ENCODE measurements at places on chromosomes 2 and 18.

DNA sequence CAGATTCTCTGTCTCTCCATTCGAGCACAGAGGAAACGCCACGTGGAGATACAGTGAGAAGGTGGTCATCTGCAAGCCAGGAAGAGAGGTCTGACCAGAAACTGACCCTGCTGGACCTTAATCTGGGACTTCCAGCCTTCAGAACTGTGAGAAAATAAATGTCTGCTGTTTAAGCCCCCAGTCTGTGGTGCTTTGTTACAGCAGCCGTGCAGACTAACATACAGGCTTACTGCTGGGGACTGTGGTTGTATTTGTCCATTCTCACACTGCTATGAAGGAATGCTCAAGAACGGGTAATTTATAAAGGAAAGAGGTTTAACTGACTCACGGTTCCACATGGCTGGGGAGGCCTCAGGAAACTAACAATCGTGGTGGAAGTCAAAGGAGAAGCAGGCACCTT is 432.7 kb downstream of the IRS1 start:
- DNase-seq = no peak

GRCh38 chr2:10447300-10447894 is 730 bp downstream of the ODC1 start:
- DNase-seq = no peak

- DNase-seq = no peak
These were observed 7.6 kb downstream of the GPATCH11 start for GRCh38 chr2:37091873-37092272.

- no peak for DNase-seq
These were observed 144.9 kb downstream of the ACTR3 start for GRCh38 chr2:114034742-114035141.

DNA sequence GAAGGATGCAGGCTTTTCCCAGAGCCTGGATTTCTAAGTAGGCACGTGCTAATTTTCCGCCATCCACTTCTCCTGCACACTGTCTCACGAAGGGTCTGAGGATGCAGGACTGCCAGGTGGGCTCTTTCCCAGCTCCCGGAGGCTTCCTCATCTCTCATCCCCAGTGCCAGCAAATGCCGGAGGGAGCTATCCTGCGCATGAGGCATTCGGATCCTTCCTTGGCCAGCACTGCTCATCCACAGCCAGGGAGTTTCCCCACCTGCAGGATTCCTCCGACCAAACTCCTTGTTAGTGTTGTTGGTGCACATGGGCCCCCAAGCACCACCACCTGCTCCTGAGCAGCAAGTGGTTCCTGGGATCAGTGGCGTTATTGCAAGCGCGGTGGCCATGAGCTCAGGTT is 5.0 kb downstream of the CNDP1 start:
- DNase-seq = no peak

- no peak for DNase-seq
These were observed 34.1 kb upstream of the SP3 start for GRCh38 chr2:173999272-173999671.

- no peak for DNase-seq
These were observed 102.0 kb downstream of the ZNF532 start for GRCh38 chr18:58966704-58967103.

DNA sequence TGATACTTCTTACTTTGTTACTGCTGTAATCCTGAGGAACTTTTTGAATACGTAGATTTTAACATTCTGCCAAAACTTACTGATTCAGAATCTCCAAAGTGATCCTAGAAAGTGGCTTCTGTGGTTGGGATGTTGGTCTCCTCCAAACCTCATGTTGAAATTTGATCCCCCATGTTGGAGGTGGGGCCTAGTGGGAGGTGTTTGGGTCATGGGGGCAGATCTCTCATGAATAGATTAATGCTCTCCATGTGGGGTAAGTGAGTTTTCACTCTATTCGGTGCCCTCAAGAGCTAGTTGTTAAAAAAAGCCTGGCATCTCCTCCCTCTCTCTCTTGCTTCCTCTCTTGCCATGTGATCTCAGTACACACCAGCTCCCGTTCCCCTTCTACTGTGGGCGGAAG is 329.9 kb downstream of the HRH4 start:
- DNase-seq = no peak

DNA sequence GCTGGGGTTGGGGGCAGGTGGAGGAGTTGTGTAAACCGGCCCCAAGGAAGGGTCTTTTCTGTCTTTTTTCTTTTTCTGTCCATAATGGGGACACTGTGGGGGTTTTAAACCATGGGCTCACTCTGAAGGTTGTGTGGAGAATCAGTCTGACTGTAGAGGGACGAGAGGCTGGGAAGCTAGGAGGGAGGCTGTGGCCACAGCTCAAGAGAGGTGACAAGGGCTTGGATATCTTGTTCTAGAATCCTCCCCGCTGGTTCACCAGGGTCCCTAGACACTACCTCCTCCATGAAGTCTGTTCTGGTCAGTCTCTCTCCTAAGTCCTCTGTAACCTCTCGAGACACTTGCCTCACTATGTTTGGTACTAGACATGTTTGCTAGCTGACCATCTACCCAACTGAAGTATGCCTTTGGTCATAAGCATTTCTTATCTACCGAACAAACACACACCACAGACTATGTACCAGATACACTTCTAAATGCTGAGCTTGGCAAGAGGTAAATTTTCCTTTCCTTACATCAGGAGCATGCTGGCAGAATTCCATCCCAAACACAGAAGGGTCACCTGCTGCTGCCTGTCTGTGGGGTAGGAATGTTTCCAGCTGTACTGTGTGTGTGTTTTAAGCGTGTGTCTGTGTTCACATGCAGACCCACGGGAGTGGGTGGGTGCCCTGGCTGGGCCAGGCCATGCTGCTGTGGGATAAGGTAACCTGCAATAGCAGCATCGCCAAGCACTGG is 69.6 kb upstream of the MGAT4A start:
- no peak for DNase-seq

GRCh38 chr2:133405252-133405651 is 163.0 kb downstream of the NCKAP5 start:
- DNase-seq = no peak

DNA sequence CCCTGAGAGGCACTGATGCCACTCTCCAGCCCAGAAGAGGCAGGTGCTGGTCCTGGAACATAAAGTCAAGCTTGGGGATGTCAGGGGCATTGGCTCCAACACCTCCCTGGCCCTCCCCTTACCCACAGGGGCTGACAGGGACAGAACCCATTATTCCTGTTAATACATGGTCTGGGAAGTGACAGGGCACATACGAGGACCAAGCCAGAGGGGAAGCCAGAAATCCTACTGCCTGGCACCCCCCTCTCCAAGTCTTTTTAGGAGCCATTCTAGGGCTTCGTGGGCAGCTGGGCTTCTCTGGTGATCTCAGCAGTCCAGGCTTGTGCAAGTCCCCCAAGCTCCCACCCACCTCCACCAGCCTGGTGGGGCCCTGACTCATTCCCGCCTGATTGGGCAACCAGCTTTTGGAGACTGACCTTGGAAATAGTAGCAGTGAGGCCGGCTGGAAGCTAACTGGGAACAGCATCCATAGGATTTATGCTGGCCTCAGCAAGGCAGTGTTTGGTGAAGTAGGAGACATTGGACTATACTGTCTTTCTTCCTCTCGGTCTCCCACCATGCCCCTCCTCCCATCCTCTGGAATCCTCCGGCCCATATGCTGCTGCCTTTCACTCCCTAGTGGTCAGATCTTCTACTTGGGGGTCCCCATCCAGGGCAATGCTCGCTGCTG is 86.4 kb upstream of the HK2 start:
- peak; percentile 83 for DNase-seq

DNA sequence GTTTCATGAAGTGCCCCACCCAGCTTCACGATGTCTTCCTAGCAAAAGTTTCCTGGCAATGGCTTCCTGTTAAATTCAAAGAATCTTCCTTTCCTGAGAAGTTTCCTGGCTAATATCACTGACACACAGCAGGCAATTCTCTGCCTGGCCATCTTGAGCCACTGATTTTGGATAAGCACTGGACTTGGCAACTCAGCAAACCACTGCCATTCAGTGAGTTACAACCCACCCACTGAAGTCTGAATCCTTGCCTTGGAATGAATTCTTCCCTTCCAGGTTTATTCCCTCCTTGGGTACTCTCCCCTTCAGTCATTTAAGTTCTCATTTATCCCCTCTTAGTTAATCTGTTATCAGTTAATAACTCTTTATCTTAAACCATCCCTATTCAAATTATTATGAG is 426.0 kb downstream of the MBD2 start:
- no peak for DNase-seq
